GM12878 (cell line): ENCODE measurements at places on chromosomes 1 and 21. TPM values are rescaled to one million over a fixed set of nuclear protein-coding genes. Genes with fewer than 3 reads are reported as not detected.

Gene NDUFS2
- 78.7 and 79.9 TPM in 2 replicates for total RNA-seq

Gene CELA2B
- total RNA-seq: 0.27 TPM in 1 of 2 replicates, not detected in the other

DNA sequence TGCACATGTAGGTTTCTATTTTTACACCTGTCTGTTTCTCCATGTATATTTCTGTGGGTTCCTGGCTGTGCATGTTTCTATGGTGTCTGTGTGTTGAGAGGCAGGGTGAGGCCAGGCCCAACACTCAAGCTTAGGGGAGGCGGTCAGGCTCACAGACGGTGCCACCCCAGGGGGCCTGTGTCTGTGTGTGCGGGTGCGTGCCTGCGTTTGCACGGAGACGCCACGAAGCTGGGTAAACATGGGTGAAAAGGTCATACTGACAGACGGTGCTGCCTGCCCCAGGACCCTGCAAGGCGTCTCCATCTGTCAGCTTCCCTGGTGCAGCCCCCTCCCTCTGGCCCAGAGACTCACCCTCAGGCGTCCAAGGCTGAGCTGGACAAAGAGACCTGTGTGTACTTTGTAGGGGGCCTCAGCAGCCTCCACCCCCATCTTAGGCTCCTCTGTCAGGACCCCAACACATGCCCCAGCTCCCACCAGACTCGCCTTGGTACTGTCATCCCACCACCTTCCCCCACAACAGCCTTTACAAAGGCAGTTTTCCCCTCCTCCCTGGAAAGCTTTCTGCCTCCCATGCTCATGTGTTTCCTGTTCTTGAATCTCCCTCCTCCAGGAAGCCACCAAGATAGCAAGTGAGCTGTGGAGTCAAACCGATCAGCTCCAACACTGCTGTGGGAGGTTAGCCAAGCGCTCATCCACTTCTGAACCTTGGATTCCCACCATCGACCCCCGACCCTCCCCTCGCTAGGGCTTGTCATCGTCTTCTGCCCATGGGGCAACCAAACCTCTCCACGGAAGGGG lies 34.1 kb downstream of the PTPRF start:
- DNase-seq: no peak

- DNase-seq: peak; percentile 99
Measured at GRCh38 chr1:101410048-101410878, 173.4 kb downstream of the S1PR1 start.

- DNase-seq: no peak
Measured at GRCh38 chr1:241225741-241226140, 131.3 kb downstream of the RGS7 start.
